ENCODE measurements at places on chromosomes 4 and X.

- DNase-seq, result no peak
Observed at GRCh38 chr4:174604198-174604597, 81.9 kb upstream of the HPGD start.

GRCh38 chrX:106397788-106398538 lies 213.8 kb upstream of the RADX start:
- no peak for DNase-seq

DNA sequence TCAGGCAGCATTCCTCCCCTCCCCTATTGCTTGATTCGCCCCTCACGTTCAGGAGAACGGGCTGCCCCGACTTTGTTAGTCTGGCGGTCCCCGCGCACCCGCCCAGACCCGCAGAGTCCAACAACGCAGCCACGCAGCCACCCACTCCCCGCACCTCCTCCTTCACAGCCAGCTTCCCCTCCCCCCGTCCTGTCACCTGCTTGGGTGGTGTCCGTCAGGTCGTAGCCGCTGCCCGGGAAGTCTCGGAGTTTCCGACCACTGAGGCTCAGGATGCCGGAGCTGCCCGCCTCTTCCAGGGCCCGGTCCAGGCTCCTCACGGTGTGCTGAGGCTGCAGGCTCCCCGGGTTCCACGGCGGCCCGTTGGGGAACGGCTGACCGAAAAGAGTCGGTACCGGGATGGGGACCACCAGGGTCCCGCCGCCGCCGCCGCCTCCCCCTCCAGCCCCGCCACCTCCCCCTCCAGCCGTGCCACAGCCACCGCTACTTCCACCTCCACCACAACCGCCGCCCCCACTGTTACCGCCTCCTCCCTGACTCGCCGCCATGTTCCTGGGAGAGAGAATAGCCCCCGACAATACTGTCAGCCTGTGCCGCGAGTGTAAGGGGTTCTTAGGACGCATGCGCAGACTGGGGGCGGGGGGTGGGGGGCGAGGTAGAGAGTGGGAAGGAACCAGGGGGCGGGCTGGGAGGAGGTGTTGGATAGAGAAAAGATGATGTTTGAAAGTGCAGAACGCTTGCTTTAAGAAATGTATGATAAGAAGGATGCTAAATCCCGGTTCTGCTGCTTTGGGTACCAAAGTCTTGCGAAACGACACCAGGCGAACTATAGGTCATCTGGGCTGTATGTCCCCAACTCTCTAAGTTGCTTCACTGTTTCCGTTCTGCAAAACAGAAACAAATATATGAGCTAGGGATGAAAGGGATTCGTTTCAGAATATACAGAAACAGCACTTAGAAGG lies at the start of gene LRCH2:
TSS of gene LRCH2 (minus strand) at position 600 of the 959 bp plus-strand sequence. CDS start at position 545, 55 bp downstream.
- no peak for DNase-seq

GRCh38 chr4:96606451-96606850 lies 766.6 kb downstream of the PDHA2 start:
- DNase-seq, result no peak

DNA sequence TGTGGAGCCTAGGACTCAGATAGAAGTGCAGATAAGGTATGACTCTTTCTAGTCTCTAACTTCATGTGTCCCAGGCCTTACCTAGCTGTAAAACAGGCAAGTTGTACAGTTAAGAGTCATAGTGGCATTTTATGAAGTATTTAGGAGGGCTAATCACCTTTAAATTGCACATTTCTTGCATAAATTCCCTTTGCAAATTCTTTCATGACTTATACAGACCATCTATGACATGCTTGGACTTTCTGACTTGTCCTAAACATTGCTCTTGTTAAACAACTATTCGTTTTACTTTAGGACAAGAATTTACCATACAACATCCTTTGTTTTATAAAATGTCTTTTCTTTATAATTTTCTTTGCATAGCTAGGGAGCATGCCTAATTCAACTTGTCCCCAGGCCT lies 7.8 kb upstream of the RRAGB start:
- no peak for DNase-seq

GRCh38 chr4:10140866-10141759 lies 24.5 kb upstream of the WDR1 start:
- DNase-seq, result no peak

DNA sequence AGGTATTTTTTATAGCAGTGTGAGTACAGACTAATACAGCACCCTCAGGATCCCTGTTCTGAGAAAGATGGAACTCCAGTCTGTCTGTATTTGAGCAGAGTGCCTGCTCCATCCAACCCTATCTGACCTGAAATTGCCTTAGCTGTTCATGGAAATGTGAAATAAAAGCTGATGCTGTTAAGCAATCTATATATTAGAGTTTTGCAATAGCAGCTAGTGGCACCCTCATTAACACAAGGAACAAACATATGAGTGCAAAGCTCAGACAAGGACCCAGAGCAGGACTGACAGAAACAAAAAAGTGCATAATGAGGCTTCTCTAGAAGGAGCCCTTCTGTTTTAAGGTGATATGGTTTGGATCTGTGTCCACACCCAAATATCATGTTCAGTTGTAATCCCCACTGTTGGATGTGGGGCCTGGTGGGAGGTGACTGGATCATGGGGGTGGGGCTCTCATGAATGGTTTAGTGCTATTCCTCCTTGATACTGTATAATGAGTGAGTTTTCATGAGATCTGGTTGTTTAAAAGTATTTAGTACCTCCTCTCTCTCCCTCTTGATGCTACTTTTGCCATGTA lies 272.9 kb upstream of the KLF3 start:
- no peak for DNase-seq

GRCh38 chr4:1264942-1265341 lies 16.0 kb upstream of the CTBP1 start:
- no peak for DNase-seq

- no peak for DNase-seq
Observed at GRCh38 chr4:161256716-161257115, 907.1 kb downstream of the FSTL5 start.

DNA sequence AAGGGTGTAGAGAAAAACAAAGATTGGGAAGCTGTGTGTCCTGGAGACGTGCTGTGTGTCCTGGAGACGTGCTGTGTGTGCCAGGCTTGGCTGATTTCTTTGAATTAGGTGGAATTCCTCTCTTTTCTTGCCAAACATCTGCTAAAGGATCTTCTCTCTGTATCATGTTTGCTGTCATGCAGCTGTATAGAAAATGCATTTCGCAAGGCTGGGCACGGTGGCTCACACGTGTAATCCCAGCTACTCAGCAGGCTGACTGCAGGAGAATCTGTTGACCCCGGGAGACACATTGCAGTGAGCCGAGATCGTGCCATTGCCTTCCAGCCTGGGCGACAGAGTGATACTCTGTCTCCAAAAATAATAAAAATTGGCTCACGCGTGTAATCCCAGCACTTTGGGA lies 187.0 kb downstream of the CRLF2 start:
- DNase-seq, result no peak

DNA sequence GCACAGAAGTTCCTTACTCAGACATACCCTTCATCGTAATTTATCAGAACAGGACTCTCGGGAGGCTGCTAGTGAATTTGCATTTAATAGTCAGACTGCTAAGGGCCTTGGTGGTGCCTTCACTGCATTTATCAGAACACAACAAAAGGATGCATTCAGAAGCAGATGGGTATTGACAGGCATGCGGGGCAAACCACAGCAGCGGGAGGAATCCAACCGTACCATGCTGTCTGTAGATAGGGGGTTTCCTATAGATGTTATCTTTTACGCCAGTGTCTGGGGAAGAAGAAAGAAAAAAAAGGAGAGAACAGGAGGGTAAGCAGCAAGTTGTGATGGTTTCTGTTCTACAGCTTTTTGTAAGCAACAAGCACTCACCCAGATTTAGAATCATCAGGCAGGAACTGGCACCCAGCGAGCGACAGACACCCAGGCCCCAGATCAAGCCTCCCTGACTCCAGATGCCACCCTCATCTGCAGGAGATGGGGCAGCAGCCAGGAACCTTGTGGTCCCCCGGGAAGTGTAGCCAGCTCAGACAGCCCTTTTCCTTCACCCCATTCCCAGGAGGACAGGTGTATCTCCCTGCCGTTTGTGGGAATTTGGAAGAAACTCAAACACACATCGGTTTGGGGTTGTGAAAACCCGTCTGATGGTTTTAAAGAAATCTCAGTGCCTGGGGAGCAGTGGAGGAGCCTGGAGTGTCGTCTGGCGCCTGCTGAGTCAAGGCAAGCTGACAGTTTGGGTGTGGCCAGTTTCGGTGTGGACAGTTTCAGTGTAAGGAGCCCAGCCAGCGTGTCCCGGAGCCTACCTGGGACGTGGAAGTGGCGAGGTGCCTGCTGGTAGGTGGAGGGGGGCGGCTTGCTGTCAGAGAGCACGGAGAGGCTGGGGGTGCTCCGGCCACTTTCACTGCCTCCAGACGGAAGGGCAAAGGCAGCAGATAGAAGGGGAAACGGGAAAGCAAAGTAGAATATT lies 80.0 kb upstream of the AFAP1 start:
- DNase-seq, result no peak

- DNase-seq, result no peak
Observed at GRCh38 chr4:7815562-7815961, 124.1 kb downstream of the AFAP1 start.

GRCh38 chrX:14753441-14753840 lies 119.4 kb downstream of the FANCB start:
- DNase-seq, result no peak

DNA sequence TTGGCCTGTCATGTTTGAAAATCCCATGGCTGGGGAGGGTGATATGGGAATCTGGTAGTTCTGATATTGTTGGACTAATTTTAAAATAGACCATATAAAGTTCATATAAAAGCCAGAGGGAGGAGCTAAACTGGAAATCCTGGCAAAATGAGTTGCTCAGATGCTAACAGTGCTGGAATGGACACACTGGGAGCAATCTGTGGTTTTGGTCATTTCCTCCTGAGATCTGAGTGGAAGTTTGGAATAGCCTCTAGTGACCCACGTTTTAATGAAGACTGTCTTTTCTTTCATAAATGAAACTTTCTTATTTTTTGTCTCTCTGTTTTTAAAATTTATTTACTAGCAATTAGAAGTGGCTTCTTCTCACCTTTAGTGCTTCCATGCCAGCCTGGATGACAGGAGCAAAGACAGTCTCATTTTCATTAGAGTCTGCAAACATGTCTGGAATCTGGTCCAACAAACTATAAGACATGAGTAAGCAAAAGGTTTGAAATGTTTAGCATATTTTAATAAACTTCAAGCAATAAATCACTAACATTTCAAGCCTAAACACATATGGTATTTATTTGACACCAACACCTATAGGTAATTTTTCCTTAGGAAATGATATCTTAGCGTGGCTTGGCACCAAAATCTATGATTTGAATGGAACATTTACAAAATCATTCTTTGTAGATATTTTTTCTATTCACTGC lies 66.6 kb downstream of the METTL14 start:
- DNase-seq, result no peak

DNA sequence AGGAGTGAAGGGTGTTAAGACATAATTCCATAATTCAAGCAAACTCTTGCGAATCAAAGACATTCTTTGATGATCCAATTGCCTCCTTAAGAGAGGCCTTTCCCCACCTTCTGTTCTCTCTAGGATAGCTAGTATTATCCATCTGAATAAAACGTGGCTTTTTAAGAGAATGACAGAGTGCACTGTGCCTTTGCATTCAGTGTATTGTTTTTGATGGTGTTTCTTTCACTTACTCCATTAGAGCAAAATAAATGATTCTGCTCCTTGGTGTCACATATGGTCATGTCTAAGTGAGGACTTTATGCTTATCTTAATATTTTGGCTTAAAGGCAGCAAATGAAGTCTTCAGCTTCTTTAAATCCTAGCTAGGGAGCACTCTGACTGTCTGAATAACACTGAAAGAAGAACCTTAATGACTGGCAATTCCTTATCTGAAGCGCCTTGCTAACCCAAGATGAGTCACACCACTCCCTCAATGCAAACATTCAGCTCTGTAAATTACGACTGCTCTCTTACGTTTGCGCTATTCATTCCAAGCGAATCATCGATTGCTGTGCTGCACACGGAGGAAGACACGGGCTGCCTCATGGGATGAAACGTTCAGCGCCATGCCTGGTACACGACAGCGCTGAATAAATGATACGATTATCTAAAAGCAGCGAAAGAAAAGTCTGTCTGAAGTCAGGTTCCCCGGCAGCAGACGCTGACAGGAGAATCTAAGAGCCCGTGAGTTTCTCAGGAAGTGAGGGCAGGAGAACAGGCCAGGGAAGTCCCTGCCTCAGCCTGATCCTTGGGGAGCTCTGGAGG lies 35.1 kb upstream of the GEMIN8 start:
- DNase-seq, result no peak

- no peak for DNase-seq
Observed at GRCh38 chrX:7253565-7253964, 105.6 kb upstream of the PUDP start.

- no peak for DNase-seq
Observed at GRCh38 chr4:1234309-1234695, 14.6 kb downstream of the CTBP1 start.

GRCh38 chr4:74982546-74983252 lies 49.8 kb downstream of the PARM1 start:
- DNase-seq, result no peak

GRCh38 chr4:24846716-24847115 lies 51.3 kb downstream of the SOD3 start:
- DNase-seq, result no peak

GRCh38 chr4:11622961-11623725 lies 194.4 kb upstream of the HS3ST1 start:
- no peak for DNase-seq

GRCh38 chr4:155530290-155530689 lies 136.4 kb upstream of the GUCY1A1 start:
- no peak for DNase-seq

DNA sequence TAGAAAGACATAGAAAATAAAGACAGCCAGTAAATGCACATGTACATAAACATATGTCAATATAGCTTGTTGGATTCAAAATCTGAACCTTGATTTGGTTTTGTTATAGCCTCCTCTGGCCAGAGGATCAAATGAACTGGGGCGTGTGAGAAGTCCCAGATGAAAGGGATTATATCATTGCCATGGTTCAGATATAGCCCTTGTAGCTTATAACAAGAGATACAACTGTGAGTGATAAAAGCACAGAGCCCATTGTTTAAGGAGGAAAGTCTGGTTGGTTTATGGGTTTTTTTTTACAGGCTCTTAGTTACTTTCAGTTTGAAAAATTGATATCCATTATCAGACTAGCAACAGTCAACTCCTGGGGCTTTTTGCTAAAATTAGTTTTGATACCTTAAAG lies 101.7 kb upstream of the GLRA2 start:
- DNase-seq, result no peak

GRCh38 chr4:7608046-7608445 lies 173.3 kb upstream of the PSAPL1 start:
- no peak for DNase-seq

- no peak for DNase-seq
Observed at GRCh38 chrX:93419642-93420041, 253.7 kb downstream of the NAP1L3 start.

DNA sequence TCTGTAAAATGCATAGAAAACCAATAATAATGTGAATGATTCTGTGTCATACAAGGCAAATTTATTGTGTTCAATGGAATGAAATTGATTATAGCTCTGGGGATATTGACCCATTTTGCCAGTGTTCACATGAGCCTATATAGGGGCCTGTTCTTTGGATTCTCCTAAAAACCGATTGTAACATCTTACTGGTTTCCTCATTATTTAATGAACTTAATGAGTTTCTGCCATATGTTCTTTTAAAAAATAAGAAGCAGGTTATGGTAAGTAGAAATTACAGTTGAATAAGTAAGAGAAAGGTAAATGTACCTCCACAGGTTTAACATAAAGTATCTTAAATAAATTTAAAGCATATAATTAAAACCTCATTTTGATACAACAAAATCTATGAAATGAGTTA lies 24.6 kb upstream of the ADGRL3 start:
- no peak for DNase-seq

Data from stimulated activated CD4-positive, alpha-beta T cell treated with anti-CD3 and anti-CD28 coated beads, Interleukin-1b, Interleukin-23, amount 100 ng/mL, for 24 hours (primary cell).